ENCODE measurements at places on chromosomes 3 and 15.

- no peak for DNase-seq
Observed at GRCh38 chr15:55319537-55320237, 665 bp downstream of the PIGB start.

- DNase-seq = no peak
Observed at GRCh38 chr15:97045666-97046421, 715.3 kb downstream of the NR2F2 start.

DNA sequence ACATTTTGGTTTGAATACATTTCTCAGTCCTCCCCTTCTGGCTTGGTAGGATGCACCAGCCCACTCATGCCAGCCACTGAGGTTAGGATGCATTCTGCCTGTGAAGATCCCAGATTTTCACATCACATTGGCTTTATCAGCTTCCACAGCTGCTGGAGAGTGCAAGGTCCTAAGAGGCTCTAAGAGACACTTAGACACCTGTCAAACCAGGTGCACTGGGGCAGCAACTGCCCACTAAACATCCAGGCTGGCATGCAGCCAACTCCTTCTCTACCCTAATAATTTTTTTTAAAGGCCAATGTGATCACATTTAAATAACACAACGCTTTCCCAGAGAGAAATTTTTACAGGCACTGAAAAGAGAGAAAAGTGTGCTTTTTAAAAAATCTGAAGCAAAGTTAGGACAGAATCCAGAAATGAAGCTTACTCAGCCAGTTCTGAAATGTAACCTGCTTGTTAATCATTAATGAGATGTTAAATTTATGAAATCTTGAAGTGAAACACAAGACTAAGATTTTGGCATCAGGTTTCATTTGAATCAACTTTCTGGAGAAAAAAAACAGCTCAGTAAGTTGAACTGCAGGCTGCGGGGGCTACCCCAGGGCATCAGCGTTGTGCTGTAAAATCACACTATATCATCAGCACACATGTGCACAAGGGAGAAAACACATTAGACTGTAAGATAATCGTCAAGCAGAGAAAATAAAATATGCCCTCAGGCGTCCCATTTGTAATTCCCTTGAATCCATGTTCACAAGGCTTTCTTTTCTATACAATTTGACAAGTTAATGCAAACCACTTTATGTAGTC, 312.9 kb downstream of the ZBBX start:
- no peak for DNase-seq

- DNase-seq = no peak
Observed at GRCh38 chr15:77412972-77413698, 6.8 kb downstream of the PEAK1 start.

DNA sequence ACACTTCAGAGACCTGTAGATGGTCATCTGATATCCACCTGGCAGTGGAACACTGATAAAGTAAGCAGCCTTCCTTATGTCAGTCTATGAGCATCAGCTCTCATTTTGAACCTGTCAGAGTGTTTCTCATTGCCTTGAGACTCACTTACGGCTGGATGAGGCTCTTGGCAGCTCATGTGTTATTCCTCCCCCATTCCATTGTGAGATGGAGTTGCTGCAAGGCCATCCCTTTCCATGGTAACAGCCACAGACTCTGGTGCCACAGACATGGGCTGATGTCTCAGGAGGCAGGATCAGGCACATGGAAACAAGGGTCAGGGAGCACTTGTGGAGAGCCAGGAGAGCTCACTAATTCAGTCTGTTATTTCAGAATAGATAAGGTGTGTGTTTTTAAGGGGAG, 11.9 kb downstream of the KCNAB1 start:
- DNase-seq = no peak

DNA sequence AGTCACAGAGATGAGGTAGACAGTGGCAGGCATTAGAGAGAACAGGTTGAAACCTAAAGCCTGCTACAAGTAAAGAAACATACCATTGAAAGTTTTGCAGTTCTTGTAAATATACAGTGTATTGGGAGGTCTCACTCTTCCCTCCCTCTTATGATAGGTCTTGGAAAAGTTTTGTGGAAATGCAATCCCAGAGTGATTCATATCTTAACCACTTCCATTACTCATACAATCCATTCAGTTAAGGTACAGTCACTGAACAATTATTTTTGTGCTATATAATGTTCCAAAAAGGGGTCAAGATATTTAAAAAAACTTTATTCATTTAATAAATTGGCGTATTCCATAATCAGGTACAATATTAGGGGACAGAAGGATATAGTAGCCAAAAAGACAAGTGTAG, 737.7 kb upstream of the ALCAM start:
- DNase-seq = no peak

DNA sequence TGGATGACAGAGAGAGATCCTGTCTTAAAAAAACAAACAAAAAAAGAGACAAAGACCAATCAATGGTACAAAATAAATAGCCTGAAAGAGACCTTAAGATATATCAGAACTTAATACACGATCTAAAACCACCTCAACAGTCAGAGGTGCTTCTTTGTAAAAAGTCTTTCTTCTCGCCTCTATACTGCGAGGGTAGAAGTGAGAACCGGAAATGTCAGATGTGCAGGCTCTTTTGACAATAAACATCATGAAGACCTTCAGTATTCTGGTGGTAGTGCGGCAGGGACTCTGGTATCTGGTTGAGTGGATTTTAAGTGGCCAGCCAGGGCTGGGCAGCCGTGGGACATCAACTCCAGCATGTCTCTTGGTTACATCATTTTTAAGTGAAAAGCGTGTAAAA, 30.0 kb downstream of the RUBCN start:
- no peak for DNase-seq

DNA sequence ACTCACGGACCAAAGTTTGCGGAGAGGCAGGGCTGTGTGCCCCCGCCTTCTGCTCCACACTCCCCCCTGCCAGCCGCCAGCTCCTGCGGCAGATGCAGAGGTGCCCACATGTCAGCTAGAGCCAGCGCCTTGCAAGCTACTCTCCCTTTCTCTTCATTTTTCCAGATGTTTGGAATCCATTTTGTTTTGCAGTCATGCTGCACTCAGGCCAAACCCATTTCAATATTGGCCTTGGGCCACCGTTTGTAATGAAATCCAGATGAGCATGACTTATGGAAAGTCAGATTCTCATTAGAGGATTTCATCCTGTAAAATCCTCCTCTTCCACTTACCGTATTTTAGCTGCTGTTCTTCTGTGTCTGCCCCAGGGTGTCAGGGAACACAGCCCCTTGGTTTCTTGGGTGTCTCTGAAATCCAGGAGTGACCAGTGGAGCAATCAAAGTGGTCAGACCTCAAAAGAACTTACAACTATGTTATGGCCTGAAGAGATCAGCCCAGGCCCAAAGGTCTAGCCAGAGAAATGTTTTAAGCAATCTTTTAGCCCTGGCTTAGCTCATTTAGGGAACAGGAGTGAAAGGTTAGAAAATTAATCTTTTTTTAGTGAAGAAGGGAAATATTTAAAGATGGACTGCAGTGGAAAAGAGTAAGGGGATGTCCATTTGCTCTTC, 65.8 kb downstream of the AAGAB start:
- no peak for DNase-seq

- peak; percentile 20 for DNase-seq
Observed at GRCh38 chr15:77181305-77182074, 110.6 kb upstream of the TSPAN3 start.

DNA sequence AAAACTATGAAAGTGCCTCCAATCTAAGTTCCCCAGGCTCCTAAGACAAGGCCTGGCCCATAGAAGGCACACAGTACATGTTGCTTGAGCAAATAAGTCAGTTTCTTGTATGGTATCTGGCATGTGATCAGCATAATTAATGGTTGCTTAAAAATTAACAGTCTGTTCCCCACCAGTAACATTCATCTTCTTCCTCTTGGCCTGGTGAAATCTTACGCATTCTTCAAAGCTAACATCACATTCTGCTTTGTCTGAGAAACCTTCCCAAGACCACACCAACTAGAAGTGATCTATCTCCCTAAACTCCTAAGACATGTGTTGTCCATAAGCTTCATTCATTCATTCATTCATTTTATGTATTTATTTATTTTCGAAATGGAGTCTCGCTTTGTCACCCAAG, 48.1 kb downstream of the LIPC start:
- no peak for DNase-seq

DNA sequence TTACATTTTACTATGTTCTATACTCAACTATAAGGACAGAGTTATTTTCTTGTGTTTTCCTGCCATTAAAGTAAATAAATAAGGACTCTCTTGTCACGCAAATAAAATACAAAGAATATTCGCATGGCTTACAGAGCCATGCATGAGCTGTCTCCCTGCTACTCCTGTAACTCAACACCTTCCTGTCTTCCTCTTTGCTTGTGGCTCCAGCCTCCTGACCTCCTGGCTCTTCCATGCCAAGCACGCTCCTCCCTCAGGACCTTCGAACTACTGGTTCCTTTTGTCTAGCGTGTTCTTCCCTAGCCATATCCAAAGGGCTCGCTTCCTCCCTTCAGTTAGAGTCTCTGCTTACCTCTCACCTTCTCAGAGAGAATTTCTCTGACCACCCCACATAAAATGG, 124.3 kb upstream of the TMC3 start:
- DNase-seq = no peak

DNA sequence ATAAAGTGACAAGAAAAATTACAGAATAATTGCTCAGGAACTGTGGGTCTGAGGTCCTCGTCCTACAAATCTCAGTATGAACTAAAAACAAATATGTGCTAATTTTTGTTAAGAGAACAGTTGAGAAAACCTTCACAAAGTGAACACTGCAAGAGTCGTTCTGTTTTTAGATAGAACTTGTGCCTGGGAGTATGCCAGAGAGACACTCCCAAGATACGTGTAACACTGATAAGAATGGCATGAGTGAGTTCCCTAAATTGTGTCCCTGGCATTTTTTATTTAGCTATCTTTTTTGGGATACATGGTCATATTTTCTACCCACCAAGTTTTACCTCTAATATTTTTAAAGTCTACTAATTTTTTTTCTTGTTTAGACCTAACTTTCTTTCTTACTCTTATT, 860.0 kb upstream of the NR2F2 start:
- no peak for DNase-seq

GRCh38 chr15:22952796-22953579, 27.2 kb downstream of the CYFIP1 start:
- DNase-seq = no peak

DNA sequence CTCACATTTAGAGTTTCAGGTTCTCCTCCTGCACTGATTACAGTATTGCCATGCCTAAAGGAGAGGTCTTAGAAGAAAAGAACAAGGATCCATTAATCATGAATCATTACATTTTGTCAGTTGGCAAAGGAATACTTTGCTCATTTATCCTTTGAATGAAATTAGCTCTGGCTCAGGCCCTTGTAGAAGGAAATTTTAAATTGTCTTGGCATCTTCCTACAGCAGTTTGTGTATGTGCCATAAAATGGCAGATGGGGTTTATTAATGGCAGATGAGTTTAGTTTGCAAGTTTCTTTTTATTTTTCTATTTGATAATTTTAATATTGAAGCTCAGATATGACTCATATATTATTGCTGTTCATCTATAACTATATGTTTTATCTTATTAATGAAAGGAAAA, 181.2 kb upstream of the EPHA3 start:
- DNase-seq = no peak

DNA sequence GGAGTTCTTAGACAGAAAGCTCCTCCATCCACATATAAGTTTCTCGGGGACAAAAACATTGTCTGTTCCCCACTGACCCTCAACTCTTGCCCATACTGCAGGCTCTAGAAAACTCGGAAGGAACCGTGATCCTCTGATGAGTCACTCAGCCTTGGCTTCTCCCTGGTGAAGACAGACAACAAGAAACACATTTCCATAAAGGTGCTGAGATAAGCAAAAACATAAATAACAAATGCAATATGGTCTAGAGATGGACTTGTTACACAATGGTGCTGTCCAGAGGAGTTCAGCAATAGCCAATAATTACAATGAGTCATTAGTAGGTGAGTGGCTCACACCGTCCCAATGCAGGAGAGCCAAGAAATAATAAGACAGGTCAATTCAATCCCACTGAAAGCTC, 43.7 kb downstream of the MAGI1 start:
- no peak for DNase-seq

DNA sequence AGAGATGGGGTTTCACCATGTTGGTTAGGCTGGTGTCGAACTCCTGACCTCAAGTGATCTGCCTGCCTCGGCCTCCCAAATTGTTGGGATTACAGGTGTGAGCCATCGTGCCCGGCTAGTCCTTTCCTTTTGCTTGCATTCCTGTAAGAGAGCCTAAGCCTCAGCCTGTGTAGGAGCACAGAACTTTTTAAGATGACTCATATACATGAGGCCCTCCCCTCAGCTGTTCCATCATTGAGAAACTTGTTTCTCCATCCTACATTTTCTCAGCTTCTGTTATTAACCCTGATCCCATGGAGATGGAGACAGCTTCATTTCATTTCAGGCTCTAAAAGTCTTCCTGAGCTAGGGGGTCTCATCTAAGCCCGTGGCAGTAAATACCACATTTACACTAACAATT, 123.3 kb downstream of the PLOD2 start:
- DNase-seq = no peak

- DNase-seq = no peak
Observed at GRCh38 chr15:45249125-45249780, 2.8 kb upstream of the SLC28A2 start.

GRCh38 chr3:55615694-55616295, 128.7 kb upstream of the WNT5A start:
- no peak for DNase-seq

DNA sequence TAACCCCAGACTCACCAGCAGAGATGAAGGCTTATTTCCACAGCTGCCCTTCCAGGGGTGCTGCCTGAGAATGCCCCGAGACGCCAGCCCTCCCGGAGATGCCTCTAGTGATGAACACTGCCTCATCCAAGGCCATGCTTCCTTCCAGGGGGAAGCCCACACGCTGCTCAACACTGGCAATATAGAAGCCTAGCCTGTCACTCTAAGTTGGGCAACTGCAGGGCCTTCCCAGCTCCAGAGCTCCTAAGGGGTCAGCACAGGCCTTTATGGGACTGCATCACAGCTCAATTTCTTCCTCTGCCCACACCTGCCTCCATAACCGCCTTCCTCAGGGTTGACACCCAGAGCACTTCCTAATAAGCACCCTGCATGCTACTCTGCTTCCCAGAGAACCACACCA, 217.7 kb downstream of the ABHD5 start:
- DNase-seq = no peak

DNA sequence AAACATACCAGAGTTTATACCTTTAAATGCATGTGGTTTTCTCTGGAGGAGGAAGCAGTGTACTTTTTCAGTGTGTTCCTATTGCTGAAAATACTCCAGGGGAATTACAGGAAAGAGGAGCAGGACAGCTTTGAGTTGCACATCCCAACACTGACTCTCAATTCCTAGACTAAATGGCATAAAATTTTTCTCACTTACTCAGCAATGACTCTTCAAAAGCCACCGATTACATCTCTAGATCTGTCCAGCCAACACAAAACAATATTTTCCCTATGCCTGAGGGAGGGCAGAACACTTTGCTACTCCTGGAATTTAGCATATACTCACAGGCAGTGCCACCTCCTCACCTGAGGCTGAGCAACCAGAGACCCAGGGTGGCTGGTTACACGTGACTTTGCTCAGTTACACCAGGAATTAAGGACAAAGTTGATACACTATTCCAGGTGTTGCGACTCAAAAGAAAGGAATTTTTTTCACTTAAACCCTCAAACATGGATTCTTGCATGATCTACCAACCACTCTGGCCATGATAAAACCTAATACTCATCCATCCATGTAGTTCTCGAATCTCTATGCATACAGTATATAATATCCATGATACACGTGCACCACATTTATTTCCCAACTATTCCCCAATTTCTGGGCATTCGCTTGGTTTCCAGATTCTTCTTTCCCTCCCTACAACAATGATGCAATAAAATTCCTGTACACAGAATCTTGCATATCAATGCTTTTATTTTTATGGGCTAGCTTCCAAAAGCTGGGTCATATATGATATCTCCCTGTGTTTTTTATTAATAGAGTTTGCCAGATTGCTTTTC, 194.6 kb downstream of the THRB start:
- DNase-seq = no peak

GRCh38 chr3:55061720-55062034, 133.8 kb upstream of the LRTM1 start:
- DNase-seq = no peak

Data from activated naive CD8-positive, alpha-beta T cell treated with anti-CD3 and anti-CD28 coated beads for 36 hours (primary cell).